Fibroblast of mammary gland (primary cell): ENCODE measurements at places on chromosomes 1 and 21.

- peak; percentile 87 for DNase-seq
These were observed 2.7 kb upstream of the YBX1 start for GRCh38 chr1:42679364-42679983.

DNA sequence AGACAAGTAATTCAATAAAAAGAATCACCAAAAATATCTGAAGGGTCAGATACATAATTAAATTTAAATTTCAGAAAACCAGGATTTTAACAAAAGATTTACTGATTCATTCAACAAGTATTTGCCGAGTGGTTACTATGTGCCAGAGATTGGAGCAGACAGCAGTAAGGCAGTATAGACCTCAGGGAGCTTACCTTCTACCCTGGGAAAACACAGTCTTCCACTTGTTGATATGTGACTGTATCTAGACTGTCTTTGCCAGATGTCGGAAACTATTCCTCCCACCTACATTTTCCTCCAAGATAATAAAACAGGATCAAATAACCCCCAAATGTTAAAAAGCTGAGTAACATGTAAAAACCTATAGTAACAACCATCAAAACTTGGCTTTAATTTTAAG, 6.2 kb downstream of the HNRNPR start:
- DNase-seq: peak; percentile 21

DNA sequence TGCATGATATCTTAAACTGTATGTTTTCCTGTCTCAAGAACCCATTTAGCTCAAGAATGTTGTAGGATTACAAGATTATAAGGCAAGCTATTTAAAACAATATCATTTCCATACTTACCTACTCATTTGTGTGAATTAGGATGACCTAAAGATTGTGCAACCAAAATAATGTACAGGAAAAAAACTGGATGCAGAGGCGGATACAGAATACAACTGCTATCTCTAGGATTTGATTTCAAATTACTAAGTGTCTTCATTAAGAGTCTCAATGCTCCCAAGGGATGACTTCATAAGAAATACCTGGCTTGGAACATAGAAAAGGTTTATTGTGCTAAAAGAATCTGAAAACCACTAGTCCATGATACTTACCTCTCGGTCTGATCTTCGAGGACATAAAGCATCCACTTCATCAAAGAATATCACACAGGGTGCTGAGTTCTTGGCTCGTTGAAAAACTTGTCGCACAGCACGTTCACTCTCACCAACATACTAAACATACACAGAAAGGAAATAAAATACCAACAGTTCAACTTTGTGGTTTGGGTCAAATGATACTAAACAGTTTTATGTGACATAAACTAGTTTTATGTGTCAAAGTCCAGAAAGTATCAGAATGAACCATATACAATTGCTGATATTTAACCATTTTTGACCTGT, 54.9 kb downstream of the NVL start:
- no peak for DNase-seq

GRCh38 chr1:60547821-60548220, 474.3 kb upstream of the C1orf87 start:
- DNase-seq: no peak

DNA sequence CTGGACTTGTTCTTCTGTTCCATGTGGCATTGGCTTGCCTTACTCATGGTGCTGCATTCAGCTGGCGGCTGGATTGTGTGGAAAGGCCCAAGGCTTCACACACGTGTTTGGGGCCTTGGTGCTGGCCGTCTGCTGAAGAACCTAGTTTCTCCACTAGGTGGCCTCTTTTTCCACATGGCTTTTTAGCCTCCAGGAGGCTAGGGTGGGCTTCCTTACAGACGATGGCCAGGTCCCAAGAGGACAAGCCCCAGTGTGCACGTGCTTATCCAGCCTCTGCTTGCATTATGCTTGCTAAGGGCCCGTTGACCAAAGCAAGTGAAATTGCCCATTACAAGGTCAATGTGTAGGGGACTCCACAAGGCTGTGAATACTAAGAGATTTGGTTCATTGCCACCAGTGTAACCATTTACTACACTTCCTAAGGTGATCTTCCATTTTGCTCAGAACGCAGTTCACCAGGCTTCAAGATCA, 47.5 kb upstream of the FOXO6 start:
- DNase-seq: peak; percentile 49

- DNase-seq: no peak
These were observed 20.8 kb downstream of the CAMK2N1 start for GRCh38 chr1:20465187-20465586.

DNA sequence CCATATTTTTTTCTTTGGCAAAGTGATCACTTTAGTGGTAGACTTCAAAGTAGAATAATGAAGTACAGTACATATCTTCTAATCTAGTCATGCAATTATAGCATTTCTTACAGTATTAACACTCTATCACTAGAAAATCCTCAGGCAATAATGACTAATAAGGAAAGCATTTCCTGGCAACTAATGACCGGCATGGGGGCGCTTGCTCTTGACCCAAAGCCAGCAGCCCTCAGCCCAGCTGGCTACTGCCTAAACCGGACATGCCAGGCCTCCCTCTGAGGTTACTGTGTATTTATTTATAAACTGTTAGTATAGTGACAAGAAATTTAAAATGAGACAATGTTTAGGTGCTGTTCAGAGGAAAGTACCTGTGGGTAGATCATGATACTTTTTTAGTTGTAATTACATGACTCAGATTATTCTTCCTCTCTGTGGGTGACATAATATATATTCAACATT, 633.8 kb downstream of the PTPRC start:
- DNase-seq: peak; percentile 80

- DNase-seq: no peak
These were observed 126.6 kb downstream of the PRDM2 start for GRCh38 chr1:13826591-13826990.

DNA sequence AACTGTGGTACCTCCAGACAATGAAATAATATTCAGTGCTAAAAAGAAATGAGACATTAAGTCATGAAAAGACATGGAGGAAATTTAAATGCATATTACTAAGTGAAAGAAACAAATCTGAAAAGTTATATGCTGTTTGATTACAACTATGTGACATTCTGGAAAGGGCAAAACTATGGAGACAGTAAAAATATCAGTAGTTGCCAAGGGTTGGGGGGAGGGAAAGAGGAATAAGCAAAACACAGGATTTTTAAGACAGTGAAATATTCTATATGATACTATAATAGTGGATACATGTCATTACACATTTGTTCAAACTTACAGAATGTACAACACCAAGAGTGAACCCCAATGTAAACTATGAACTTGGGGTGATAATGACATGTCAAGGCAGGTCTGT, 38.2 kb upstream of the PKN2 start:
- no peak for DNase-seq

DNA sequence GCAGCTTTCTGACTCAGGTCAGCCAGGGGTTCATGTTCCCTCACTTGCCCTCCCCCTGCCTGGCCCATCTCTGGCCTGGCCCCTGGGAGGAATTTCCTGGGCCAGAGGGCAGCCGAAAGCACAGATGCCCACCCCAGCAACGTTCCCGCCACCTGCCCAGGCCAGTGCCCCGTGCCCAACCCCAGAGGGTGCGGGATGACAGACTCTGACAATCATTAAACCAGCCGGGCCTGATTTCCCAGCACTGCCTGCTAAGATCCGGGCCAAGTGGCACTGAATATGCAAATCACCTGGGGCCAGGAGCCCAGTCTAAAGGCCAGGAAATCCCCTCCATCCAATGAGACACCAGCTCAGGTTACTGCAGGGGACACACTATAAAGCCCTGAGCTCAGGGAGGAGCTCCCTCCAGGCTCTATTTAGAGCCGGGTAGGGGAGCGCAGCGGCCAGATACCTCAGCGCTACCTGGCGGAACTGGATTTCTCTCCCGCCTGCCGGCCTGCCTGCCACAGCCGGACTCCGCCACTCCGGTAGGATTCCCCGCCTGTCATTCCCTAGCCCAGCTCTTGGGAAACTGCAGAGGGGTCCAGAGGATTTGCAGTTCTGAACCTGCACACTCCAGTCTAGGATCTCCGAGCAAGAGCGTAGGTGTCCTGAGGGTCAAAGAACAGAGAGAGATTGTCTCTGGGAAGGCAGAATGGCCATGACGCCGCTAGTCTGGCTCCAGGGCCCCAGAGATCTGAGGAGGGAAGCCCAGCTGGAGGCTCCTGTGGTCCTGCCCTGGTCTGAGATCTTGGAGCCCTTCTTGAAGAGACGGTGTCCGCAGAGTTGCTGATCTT, at the start of gene ELF3:
Gene ELF3, plus strand, starts transcription at position 408 of the 836 bp plus-strand sequence. CDS start 550 bp downstream, outside the sequence.
- DNase-seq: no peak

- DNase-seq: peak; percentile 96
These were observed 73.5 kb downstream of the OSBPL9 start for GRCh38 chr1:51690285-51690961.

DNA sequence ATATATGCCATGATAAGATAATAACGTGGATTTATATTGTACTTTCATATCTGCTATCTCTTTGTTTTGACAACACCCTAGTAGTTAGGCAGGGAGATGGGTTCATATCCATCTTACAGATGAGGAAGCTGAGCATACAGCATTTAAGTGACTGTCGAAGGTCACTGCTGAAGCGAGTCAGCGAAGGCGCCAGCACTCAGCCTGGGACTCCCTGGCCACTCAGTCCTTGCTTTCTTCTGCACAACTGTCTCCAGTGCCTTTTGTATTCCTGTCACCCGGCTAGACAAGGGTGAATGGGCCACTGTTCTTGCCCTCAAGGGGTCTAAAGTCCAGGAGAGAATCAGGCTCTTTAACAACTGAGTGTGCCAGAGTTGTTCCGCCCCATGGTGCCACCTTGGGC, 3.1 kb downstream of the ARHGEF10L start:
- no peak for DNase-seq

- DNase-seq: peak; percentile 97
These were observed at the start of gene ZBTB40 for GRCh38 chr1:22451702-22452480. Gene ZBTB40, plus strand, starts transcription at chr1:22451851. Its CDS starts 38,098 bp downstream, at chr1:22489949.
